ENCODE measurements at places on chromosomes 5 and 9. TPM values are rescaled to one million over a fixed set of nuclear protein-coding genes. Genes with fewer than 3 reads are reported as not detected.
A peak's percentile ranks its signal among the peaks of the same experiment; 100 is the strongest.

DNA sequence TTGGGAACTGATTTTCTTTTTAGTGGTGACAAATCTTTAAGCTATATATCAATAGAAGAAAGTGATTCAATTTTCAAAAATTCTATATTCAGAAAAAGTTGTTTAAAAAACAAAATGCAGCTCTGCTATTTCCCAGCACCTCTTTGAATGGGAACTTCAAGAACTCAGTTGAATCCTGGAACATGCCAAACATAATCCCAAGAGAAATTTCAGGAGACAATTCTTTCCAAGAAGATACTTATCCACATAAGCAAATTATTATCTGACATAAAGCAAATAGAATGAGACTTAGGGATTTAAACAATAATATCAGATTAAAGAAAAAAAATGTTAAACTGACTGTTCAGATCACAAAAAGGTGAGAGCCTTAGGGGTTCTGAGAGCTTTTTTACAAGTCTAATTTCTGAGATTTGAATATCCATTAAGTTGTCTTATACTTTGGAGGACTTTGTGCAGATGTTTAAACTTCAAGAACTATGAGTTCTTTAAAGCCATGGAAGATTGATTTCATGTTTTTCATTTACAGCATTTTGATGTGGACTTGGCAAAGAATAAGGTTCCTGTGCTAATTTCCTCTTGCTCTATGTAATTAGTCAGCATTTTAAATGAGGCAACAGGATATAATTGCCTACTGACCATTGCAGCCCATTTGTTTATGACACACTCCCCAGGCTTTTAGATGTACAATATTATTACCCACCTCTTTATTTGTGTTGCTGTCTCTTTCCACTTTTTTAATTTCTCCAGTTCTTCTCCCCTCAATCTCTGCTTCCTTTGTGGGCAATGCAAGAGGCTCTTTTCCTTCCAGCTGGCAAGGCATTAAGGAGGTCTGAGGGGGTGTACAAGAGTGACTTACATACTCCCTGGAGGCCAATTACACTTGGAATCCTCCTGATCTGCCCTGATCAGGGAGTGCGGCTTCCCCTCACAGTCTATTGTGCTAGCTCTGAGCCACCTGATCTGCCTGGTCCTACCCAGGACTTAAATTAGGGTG is 419.1 kb downstream of the NR2F1-AS1 start:
- DNase-seq: no peak

- no peak for DNase-seq
Observed at GRCh38 chr9:8374471-8374870, 574.9 kb upstream of the DMAC1 start.

- no peak for DNase-seq
Observed at GRCh38 chr5:83509540-83509939, 38.0 kb downstream of the VCAN start.

DNA sequence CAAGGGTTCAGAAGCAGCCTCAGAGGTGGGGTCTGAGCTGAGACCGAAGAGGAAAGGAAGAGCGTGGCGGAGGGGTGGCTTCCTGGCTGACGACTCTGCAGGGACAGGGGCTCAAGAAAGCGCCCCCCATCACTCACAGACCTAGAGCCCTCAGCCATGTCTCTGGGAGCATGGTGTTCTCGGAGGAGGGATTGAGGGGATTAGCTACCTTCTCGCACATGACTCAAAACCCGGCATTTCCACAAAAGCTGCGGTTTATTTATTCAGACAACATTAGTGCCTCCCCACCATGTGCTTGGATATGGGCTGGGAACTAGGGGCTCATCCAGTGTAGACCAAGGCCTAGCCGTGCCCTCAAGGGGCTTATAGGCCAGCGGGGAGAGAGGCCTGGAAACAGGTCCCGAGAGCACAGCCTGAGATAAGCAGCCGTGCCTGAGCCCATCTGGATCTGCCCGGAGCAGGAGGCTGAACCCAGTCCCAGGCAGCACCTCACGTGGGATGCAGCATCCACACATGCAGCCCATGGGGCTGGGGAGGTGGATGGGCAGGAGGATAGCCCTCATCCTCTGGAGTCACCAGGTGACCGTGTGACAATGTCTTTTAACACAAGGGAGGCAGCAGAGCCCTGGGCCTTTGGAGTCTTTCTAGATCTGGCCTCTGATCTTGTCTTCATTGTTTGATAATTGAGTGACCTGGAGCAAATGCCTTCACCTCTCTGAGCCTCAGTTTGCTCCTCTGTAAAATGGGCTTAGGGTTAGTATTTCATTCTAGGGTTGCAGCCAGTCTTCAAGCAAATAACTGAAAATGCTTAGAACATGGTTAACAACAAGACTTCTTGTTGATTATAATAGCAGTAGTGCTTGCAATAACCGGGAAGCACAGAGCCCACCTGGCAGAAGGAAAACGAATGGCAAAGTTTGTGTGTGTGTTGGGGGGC is 878 bp upstream of the HMCN2 start:
- DNase-seq: peak; percentile 56

GRCh38 chr5:57537811-57538210 is 55.2 kb upstream of the ACTBL2 start:
- DNase-seq: no peak

GRCh38 chr5:153511622-153512021 is 21.2 kb downstream of the GRIA1 start:
- DNase-seq: no peak

DNA sequence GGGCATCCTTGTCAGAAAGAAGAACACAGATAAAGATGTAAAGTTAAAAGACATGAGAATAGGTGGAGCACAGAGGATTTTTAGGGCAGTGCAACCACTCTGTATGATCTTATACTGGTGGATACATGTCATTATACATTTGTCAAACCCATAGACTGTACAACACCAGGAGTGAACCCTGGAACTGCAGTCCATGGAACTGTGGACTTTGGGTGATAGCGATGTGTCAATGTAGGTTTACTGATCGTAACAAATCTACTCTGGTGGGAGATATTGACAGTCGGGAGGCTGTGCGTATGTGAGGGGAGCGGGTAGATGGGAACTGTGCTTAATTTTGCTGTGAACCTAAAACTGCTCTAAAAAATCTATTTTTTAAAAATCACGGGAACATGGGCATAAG is 60.6 kb downstream of the MROH2B start:
- DNase-seq: no peak

GRCh38 chr9:116966199-116966598 is 279.1 kb downstream of the TRIM32 start:
- DNase-seq: no peak

GRCh38 chr5:6868575-6869215 is 155.5 kb downstream of the TENT4A start:
- DNase-seq: no peak

GPX3 gene
- 695 TPM for total RNA-seq

SHOC1 gene
- total RNA-seq: 1.3 TPM

LTC4S gene
- 14.8 TPM for total RNA-seq

Measured in lower leg skin (tissue), 4 donors.